Stimulated activated CD4-positive, alpha-beta T cell treated with anti-CD3 and anti-CD28 coated beads, TNF-alpha, amount 100 ng/mL, for 24 hours (primary cell): ENCODE measurements at places on chromosomes 3 and 15.

- no peak for DNase-seq
These were observed 392.9 kb upstream of the ROBO2 start for GRCh38 chr3:76646921-76647562.

DNA sequence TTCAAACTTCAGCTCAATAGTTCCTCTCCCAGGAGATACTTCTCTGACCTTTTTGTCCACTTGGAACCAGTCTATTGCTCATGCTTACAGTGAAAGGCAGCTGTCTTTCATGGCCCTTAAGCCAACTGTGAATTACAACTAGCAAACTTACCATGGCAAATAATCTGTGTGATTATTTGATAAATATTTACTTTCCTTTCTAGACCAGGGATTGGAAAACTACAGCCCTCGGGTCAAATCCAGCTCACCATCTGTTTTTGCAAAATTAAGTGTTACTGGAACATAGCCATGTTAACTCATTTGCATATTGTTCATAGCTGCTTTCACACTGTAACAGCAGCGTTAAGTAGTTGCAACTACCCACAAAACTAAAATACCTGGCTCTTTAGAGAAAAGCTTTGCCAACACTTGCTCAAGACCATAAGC lies 289.1 kb upstream of the MCTP2 start:
- no peak for DNase-seq

- no peak for DNase-seq
These were observed 38.5 kb downstream of the SPTSSB start for GRCh38 chr3:161332792-161333191.

DNA sequence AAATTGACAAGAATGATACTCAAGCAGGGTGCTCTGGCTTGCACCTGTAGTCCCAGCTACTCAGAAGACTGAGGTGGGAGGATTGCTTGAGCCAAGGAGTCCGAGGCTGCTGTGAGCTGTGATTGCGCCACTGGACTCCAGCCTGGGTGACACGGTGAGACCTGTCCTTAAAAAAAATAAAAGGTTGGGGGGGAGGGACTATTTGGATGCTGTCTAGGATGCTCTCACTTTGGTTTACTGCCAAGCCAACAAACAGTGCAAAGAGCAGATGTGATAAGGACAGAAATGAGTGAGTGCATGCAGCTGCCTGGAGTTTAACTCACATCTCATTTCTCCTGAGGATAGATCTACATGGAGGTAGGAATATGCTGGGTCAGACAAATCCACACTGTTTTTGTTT lies 130.0 kb downstream of the FRMD4B start:
- no peak for DNase-seq

GRCh38 chr15:42270996-42271395 lies 2.0 kb upstream of the GANC start:
- no peak for DNase-seq

GRCh38 chr3:17740721-17741141 lies 1.7 kb downstream of the TBC1D5 start:
- DNase-seq = no peak

- no peak for DNase-seq
These were observed 2.8 kb downstream of the CHAC1 start for GRCh38 chr15:40955930-40956540.

DNA sequence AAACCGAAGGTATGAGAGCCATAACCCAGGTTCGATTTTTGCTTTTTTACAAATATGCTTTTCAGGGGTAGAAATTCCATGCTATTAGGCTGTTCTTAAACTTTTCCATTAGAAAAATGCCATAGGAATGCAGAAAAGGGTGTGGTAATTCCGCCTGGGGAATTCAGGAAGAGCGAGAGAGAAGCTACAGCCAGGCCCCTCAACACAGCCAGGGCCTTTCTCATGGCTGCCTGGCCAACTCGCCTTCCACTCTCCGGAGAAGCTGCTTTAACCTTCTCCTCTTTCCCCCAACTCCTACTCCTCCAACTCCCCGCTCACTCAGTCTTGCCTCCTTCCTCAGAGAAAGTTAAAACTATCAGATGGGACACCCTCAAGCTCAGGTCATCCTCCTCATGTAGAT lies 9.1 kb upstream of the TICRR start:
- DNase-seq = no peak

- DNase-seq = no peak
These were observed 15.6 kb downstream of the IRAK2 start for GRCh38 chr3:10180289-10180688.

GRCh38 chr3:197339841-197340520 lies 41.6 kb upstream of the DLG1 start:
- DNase-seq = no peak

GRCh38 chr3:178483704-178484103 lies 52.5 kb upstream of the KCNMB2 start:
- no peak for DNase-seq
